ENCODE measurements at places on chromosomes 3 and 15.

GRCh38 chr3:177836671-177837070, 639.4 kb upstream of the TBL1XR1 start:
- no peak for DNase-seq

DNA sequence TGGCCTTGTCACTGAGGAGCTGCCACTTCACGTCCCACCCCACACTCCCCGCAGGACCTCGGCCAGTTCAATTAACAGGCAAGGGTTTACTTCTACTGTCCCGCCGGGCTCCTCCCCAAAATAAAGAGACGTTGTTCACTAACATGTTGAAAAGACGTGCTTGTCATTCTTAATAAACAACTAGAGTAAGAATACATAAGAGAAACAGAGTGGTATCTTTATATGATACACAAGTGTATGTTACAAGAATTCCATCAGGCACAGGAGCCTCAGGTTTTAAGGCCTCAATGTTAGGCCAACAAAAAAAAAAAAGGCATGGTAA, 326 bp upstream of the IMPDH2 start:
- DNase-seq: no peak

DNA sequence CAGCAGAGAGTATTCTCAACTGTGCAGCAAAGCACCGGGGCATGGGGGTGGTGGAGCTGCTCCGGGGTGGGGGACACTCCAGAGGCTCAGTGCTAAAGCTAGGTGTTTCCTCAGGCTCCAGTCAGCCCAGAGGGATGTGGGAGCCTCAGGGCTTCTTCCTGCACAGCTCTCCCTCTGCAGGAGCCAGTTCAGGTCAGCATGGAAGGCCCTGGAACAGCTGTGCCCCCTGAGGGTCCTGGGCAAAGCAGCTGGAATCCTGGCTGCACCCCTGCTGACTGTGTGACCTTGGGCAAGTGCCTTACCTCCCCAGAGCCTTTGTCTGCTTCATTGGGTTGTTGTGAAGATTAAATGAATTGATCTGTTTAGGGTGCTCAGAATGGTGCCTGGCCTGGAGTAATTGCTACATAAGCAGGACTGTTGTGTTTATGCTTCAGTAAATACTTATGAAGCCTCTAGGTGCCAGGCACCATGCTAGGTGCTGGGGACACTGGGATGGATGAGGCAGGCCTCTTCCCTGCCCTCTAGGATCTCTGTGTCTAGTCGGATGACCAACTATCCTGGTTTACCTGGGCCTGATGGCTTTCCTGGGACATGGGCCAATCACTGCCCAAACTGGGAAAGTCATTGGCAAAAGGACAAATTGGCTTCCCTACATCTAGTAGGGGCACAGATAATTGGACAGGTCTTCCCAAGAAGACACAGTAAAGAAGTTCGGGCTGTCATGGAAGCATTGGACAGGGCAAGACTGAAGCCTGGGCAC, 64.2 kb upstream of the LCTL start:
- DNase-seq: no peak

DNA sequence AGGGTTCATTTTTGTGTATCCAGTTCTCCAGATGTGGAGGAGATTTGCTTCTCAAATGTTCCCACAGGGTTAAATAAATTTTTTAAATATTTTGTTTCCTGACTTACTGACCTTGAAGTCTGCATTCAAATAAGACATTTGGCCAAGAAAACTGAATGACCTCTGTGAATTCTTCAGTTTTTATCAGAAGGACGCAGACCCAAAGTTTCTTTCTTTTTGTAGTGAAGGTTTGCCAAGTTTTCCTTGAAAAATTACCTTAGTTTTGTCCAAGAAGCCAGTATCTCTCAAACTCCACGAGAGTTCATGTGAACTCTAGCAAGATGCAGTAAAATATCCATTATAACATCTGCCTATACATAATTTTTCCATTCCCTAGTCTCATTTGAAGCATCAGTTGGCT, 202.9 kb downstream of the ZMAT3 start:
- DNase-seq: no peak

DNA sequence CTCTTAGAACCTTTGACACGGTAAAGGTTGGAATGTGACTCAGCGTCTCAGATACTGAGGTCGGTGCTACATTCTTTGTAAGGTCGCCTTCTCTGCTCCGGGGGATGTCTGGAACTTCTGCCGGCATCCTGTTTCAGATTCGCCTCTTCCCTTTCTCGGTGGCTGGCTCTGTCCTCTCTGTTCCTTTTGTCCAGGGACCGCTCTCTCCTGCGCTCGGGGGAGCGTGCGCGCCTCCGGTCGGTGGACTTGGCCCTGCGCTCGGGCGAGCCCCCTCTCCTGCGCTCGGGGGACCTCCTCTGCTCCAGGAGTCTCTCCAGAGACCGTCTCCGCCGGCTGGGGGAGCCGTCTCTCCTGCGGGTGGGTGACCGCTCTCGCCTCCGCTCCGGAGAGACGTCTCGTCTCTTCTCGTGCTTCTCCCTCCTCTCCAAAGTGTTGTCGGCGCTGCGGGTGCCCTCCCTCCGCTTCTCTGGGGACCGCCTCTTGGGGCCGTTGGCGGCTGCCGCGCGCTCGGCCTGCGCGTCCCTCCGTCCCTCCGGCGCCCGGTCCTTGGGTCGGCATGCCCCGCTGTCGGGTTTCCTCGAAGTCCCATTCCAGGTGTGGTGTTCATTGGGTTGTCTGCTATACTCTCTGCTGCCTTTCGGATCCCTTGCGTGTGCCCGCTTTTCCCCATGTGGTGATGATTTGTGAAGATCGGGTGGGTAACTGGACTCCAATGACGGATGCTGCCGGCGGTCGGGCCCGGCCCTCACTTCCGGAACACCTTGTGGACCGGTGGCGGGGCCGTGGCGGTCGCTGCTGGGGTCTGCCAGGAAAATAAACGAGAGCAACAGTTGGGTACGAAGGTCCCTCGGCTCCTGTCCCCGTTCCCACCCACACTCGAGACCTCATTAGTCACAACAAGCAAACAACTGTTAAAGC, 668.8 kb upstream of the ADAMTS9 start:
- DNase-seq: no peak

DNA sequence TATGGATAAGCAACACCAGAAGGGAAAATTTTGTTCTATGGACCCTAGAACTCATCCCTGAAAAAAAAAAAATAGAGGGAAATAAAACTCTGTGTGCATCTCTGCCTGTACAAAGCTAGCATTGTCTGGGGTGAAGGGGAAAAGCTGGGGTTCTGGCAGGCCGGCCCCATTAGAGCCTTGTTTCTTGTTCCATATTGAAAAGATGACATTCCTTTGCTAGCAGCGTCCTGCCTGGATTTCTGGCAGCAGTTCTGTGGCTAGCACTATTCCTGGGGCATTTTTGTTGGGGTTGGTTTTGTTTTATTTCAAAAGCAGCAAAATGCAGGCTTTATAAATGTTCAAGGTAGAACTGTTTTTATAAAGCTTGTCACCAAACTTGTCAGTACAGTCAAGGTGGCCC, 45.2 kb downstream of the RARB start:
- DNase-seq: no peak

DNA sequence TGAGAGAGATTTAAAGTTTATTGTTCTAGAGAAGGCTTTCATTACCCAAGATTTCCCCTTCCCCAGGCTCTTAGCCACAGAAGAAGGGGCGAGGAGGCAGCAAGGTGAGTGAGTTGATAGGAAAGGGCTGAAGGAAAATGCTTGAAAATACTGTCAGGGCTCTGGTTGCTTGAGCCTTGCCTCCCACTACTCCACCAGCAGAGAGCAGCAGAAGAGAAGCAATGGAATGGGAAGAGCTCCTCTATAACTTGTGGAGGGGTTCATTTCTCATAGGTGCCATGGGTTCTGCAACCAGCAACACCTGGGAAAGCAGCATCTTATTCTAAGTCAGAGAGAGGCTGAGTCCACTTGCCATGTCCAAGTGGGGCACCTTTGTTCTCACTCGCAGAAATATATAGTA, 184.0 kb upstream of the CNTN6 start:
- no peak for DNase-seq

DNA sequence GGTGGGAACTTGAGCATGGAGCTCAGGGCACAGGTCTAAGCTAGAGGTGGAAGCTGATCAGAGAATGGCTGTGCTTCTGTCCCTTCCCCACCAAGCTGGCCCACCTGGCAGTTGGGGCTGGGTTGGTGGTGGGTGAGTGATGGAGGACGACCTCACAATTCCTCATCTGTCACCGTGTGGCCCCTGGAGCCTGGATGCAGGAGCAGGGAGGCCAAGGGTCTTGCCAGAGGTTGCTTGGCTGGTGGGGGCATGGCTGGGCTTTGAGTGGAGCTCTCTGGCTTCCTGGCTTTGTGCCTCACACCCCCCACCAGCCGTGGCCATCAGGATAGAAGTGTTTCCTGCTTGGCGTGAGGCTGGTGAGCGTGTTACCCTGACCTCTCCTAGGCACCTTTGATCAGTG, 36.0 kb downstream of the FBLN2 start:
- DNase-seq: no peak

DNA sequence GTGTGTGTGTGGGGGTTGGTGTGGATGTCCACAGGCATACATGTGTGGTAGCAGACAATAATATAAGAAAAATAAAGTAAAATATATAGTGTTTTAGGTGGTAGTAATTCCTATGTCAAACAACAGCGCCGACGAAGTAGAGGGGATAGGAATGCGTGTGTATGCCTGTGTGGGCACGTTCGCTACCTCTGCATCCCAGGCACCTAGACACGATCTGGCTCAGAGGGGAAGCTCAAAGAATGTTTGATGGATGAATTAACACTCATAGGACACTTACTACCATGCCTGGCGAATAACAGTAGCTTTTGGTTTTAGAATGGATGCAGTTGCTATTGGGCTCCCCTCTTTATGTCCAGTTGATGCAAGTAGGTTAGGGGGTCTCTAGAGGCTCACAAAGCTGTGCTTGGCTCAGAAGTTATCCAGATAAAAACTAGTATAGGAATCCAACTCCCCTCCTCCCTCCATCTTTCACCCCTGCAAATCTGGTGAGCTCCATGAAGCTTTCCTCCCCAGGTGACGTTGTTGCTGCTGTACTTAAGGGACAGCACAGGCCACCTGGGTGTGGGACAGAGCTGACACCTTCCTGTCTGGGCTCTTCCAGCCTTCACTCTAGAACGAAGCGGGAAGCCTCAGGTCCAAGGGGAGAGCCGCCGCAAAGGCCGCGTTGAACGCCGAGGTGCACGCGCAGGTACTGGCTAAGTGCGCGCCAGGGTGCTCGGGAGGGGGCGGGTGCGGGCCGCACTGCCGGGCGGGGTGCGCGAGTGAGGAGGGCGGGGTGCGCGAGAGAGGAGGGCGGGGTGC, 192.6 kb upstream of the LYSMD4 start:
- peak; percentile 52 for DNase-seq

- no peak for DNase-seq
Measured at GRCh38 chr3:16270855-16271254, 5.8 kb downstream of the OXNAD1 start.

DNA sequence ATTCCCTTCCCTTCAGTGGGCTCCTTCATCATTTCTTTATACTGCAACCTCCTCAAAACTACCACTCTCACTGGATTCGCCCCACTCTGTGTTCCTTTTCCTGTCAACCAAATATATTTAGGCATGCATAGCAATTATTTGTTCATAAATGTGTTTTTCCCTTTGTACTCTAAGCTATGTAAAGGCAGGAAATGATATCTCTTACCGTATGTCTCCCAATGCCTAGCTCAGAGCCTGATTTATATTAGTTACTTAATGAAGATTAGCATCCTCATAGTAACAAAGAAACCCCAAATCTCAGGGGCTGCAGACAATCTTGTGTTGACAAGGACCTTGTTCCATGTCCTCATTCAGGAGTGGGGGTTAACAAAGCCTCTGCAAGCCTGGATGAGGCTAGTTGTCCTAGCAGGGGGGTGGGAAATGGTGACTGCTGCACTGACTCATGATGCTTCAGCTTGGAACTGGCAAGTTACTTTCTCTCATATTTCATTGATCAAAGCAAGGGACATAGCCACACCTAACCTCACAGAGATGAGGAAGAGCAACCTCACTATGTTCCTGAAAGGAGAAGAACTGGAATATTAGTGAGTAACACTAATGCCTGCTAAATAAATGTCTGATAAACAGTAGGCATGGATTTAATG, 15.2 kb downstream of the PHLDB2 start:
- DNase-seq: no peak

GRCh38 chr3:66483006-66483405, 17.8 kb downstream of the LRIG1 start:
- DNase-seq: no peak

DNA sequence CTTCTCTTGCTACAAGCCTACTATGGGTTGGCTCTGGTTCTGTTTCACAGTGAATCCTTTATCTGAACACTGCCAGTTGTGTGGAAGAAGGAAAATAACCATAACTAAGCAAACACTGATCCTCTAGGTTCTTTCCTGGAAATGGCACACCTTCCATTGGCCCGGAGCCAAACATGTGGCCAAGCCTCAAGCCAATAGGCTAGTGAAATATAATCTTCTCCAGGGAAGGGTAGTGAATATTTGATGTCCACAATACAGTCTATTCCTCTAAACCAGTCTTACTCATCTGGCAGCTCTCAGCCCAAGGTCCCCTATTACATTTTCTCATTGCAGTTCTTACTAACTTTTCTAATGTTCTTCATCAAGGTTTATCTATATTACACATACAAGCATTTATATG, 921.3 kb downstream of the TUSC7 start:
- no peak for DNase-seq

DNA sequence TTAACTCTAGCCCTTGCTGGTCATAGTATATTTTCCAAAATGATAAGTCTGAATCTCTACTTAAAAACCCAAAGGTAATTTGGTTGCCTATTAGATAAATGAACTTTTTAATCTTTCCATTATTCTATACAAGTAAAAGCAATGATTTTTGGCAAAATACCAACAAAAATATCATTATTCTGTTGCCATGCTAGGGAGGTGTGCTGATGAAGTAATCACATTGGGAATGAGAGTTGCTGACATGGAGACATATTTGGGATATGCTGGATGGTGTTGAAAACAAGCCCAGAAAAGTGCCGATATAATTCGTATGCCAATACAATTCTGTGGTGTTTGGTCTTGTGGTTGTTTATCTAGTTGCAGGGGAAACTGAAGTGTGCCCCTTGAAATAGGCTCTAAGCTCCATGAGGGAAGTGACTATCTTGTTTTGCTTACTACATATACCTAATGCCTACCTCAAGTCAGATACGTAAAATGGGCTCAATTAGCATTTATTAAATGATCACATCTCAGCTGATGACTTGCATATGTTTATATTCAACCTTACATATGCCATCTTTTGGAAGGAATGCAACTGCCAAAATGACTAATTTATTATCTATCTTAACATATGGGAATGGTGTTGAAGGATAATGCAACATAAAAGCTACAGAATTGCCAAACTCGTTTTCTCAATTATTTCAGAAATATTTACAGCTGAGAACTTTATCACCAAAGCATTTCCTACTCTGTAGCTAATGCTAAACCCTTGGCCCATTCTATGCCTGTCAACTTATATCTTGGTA, 5.8 kb downstream of the TOPBP1 start:
- DNase-seq: no peak

GRCh38 chr15:42730135-42730534, 6.8 kb downstream of the CDAN1 start:
- no peak for DNase-seq

DNA sequence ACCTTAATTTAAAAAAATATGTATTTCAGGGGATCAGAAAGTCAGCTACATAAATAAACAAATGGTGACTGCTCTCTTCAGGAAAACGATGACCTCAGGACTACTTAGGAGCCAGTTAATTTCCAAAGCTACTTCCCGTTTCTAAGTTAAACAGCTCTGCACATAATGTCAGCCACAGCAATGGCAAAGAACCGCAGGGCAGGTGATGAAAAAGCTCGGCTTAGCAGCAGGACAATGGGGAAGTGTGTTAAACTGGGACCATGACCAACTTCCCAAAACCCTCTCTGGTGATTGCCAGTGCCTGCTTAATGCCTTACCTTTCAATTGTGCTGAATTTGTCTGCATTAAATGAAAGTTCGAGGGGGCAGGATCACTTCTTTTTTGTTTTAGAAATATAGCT, 258.9 kb downstream of the FHIT start:
- DNase-seq: no peak

GRCh38 chr15:45212493-45212892, 24.7 kb upstream of the SHF start:
- DNase-seq: no peak

Data from activated CD4-positive, alpha-beta T cell treated with anti-CD3 and anti-CD28 coated beads, Interleukin-2, amount 50 U/mL, for 24 hours (primary cell).